NCI-H446 (cell line): ENCODE measurements at places on chromosomes 2 and 18.

GRCh38 chr2:104312684-104313083 is 541.2 kb upstream of the POU3F3 start:
- no peak for DNase-seq

DNA sequence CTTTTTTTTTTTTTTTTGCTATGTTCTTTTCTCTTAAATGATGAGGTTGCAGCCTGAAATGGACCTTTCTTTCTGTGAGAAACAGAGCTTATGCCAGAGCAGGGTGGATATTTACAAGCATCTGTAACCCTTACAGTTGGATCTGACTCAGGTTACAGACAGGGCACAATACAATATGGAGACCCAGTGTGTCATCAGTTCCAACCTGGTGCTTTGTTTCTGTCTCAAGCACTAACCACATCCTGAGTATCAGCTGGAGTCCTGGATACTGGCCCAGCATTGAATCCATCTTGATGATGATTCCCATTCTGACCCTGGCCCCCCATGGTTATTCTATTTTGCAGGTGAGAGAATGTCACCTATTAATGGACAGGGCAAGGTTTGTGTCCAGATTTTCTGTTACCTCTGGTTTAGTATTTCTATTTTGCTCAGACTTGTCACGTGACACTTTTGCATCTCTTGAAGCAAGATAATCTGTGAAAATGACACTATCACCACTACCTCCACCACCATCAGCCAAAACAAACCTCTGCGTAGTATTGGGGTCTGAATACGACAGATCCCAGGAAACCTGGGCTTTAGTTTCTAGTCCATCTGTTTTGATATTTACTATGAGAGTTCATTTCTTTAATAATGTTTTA is 174.0 kb downstream of the CCDC85A start:
- peak; percentile 81 for DNase-seq

GRCh38 chr2:12170121-12170520 is 423.7 kb downstream of the LPIN1 start:
- no peak for DNase-seq

DNA sequence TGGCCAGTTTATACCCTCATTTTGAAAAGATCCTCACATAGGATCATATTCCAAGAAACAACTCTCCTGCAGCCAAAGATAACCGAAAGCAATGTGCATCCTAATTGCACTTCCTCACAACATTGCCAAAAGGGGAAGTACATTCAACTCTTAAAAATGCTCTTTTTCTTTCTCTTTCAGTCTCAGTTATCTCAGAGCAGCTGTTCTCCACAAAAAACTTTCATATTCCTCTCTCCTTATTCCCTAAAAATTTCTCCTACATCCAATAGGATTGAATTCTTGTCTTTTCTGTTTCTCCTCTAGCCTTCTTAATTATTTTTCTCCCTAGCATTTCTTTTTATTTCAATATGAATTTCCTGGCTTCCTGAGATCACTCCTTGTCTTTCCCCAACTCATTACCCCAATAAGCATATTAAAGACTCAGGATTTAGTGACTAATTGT is 7.4 kb upstream of the VRK2 start:
- DNase-seq = peak; percentile 62

DNA sequence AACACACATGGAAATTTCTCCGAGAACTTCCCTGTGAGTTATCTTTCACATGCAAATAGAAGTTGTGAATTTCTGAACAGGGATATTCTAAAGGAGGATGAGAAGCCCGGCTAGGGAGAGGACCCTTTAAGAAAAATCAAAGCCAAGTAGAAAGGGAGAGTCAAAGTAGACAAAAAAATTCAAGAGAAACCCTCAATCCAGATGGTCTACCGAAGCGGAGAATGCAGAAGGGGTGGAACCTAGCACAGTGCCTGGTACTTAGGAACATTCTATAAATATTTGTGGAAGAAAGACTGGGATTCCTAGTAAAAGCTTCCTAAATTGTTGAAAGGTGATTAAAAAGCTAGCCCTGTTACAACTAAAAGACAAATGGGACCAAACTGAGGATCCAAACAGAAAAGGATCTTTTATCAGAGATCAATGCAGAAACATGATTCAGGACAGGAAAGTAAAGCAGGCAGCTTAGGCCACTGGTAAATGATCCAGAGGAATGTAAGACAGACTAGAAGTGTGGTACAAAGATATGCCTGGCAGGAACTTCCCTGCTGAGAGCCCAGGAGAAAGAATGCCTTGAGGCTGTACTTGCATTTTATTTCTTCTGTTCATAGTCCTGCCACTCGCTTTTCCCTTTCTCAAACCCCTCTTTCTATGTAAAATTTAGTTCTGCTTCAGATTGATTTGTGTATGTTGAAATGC is 19.5 kb upstream of the GLS start:
- no peak for DNase-seq

GRCh38 chr2:52402128-52402527 is 1365.5 kb upstream of the CHAC2 start:
- no peak for DNase-seq

DNA sequence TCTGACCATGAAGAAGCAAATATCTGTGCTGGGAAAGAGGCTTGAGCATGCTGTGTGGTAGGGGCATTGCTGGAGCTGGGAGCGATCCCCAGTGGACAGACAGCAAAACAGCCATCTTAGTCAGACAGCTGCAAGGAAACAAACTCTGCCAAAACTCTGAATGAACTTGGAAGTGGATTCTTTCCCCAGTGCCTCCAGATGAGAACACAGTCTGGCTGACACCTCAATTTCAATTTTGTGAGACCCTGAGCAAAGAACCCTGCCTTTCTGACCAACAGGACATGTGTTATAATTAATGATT is 23.2 kb upstream of the FAP start:
- DNase-seq = no peak

- DNase-seq = no peak
Measured at GRCh38 chr2:187912950-187913349, 358.7 kb upstream of the TFPI start.

DNA sequence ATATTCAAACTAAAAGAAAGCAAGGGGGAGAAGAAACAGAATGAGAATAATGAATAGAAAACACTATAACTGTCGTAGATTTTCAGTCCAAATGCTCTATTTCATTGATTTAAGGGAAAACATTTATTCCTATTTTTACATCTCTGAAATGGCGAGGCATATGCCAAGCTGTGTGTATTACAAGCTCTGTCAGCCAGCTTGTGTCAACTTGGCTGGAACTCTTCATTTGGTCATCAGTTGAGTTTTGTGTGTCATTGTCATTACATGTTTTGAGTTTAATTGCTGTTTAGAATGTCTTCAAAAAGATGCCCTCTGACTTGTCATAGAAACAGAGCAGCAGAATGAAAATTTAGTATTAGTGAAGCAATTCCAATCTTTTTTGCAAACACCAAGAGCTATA is 8.1 kb upstream of the IL37 start:
- DNase-seq = no peak

GRCh38 chr2:171485116-171485515 is 37.2 kb upstream of the CYBRD1 start:
- no peak for DNase-seq

GRCh38 chr2:37421686-37422085 is 77.3 kb downstream of the QPCT start:
- DNase-seq = no peak

- no peak for DNase-seq
Measured at GRCh38 chr18:53887447-53887846, 337.0 kb downstream of the MBD2 start.

- DNase-seq = no peak
Measured at GRCh38 chr18:27546991-27547390, 361.9 kb upstream of the CHST9 start.

DNA sequence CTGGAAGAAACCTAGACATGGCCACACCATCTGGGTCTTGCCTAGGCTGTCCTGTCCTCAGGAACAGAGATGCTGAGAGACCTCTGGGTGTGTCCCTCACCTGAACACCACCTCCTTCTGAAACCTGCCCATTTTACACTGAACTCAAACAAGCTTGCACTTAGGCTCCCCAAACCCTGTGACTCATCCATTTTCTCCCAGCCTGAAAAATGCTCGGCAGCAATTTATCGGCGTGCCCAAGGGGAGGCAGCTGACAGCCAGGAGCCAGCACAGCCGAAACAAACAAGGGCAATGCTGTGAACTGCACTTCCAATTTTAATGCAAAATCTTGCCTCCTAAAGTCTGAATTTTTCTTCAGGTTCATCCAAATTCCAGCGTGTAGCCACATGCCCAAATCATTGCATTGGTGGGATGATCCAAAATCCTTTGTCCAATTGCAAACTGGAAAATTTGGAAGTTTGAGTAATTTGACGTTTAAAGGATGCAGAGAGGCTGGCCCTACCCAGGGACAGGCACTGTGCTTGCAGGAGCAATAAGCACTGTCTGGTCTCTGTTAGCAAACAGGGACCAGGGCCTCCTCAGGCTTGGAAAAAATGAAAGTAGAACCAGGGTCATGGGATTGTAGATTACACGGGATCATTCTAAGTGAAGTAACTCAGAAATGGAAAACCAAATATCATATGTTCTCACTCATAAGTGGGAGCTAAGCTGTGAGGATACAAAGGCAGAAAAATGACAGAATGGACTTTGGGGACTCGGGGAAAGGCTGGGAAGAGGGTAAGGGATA is 67.7 kb downstream of the GALNT14 start:
- DNase-seq = no peak

DNA sequence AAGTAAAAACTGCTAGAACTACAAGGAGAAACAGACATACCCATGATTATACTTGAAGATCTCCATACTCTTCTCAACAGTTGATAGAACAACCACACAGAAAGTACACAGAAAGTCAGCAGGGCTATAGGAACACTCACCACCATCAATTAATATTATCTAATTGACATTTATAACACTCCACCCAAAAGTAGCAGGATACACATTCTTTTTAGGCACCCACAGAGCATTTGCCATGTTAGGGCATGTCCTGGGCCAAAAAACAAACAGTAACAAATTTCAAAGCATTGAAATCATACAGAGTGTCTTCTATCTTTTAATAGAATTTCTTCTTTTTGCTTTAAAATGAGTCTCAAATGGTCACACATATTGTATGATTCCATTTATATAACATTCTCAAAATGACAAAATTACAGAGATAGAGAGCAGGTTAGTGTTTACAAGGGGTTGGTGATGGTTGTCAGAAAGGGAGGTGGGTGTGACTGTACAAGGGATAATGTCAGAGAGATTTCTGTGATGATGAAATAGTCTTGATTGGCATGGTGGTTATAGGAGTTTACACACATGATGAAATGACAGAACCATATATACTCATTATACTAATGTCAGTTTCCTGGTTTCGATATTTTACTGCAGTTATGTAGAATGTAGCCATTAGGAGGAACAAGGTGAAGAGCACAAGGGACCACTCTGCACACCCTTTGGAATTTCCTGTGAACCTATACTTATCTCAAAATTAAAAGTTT is 82.8 kb downstream of the NCK2 start:
- DNase-seq = no peak

DNA sequence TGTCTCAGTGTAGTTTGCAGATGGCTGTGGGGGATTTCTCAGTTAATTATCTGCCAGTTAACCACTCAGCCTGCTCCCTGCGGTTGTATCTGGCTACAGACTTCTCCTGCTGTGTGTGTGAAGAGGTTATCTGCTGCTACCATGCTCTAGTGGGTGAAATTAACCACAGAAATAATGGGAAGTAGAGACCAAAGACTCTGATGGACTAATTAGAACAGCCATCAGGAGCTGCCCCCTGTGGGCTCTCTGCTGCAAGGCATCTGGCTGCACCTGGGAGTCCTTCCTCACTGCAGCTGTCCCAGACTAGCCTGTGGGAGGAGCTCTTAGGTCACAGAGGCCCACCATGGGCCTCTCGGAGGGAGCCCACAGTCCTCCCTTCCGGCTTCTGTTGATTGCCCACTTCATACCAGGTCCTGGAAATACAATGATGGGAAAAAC is 66.6 kb downstream of the CTIF start:
- no peak for DNase-seq

DNA sequence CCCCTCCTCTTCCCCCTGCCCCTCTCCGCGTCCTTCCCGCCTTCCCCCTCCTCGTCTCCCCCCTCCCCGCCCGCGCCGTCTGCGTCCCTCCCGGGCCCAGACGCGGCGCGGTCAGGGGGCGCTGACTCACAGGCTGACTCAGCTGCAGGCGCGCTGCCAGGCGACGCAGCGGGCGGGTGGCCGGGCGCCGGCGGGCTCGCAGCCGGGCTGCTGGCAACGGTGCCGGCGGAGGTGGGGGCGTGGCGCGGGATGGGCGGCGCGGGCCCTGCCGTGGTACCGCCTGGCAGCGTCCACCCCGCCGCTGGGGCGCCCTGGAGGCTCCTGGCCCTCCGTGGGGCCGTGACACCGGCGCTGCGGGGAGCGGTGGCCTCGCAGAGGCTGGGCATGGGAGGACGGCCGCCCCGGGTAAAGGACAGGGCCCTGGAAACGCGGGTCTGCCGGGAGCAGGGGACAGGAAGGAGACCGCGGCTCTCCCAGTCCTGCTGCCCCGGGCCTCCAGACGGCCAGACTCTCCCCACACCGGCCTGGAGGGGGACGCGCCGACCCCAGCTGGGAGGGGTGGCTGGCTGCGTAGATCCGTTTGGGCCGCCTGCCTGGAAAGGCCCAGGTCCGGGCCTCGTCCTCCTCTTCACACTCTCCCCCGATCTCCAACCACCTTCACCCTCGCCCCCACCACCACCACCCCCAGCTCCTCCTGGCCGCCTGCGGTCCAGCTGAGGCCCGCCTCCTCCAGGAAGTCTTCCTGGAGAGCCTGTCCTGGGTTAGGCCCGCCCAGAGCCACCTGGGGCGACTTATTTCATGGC is 10.0 kb upstream of the PROC start:
- peak; percentile 80 for DNase-seq

- no peak for DNase-seq
Measured at GRCh38 chr2:239945751-239946561, 79.2 kb downstream of the NDUFA10 start.

DNA sequence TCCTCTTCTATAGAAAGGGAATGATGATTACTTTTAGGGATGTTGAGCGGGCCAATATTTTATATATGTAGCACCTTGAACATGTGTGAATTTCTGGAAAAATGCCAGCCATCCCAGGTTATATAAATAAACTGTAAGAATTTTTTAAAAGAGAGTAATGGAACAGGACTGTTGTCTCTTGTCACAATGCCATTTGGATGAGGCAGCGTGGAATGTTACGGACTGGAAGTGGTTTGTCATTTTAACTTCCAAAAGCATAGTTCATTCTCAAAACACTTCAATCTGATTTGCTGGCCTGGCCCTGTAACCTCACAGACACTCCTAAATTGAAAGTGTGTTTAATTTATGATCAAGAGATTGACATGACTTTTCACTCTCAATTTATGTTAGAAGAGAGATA is 70.8 kb downstream of the TPGS2 start:
- DNase-seq = no peak

- no peak for DNase-seq
Measured at GRCh38 chr2:46181789-46182530, 115.2 kb upstream of the EPAS1 start.

DNA sequence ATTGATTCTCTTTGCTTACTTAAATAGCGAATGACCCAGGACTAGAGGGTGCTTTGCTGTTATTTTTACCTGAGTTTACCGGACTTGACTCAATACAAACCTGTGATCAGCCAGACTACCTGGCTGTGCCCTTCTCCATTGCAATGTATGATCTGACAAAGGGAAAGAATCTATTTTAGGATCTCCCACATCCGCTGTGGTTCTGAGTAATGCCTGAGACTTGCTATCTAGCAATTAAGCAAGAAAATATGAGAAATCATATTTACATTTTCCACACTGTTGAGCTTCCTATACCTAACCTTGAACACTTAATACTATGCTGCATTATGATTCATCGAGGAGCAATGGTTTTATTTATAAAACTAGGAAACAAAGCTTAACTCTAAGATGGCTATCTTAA is 215.2 kb downstream of the RAD51AP2 start:
- DNase-seq = no peak
